ENCODE measurements at places on chromosomes 2 and 18.

GRCh38 chr2:239108459-239108858, 260.6 kb downstream of the TWIST2 start:
- no peak for DNase-seq

DNA sequence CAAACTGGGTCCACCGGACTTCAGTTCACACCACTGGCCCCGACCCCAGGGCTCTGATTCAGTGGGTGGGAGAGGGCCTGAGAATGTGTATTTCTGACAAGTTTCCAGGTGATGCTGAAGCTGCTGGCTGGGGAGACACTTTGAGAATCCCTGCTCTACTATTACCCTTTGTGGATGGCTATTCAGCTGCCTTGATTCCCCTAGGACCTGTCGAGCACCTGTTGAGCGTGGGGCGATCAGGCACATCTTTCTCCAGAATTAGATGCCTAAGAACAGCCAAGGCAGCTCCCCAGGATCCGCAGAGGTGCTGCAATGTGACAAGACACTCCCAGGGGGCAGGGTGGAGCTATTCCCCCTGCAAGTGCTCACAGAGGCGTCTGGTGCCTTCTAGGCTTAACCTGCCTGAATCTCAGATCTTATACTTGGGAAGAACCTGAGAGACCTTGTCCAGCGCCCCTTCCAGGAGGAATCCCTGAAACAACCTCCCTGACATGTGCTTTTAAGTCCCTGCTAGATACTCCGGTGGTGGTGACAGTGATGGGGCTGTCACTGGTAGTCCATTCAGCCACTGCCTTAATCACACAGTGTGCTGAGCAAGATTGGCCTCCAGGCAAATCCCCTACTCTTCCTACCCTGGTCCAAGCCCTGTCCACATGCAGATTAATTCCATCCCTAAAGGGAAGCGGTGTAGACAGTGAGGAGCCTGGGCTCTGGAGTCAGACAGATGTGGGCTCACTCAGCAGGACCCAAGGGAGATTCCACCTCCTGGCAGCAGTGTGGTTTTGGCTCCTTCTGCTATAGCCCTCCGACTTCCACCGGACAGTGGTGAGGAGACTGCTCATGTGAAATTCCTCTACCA, 43.4 kb upstream of the OTOF start:
- DNase-seq = no peak

DNA sequence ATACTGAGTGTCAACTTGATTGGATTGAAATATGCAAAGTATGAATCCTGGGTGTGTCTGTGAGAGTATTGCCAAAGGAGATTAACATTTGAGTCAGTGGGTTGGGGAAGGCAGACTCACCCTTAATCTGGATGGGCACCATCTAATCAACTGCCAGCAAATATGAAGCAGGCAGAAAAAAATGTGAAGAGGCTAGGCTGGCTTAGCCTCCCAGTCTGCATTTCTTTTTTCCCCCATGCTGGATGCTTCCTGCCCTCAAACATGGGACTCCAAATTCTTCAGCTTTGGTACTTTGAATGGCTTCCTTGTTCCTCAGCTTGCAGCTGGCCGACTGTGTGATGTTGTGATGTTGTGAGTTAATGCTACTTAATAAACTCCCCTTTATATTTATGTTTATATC, 577.4 kb downstream of the CPS1 start:
- DNase-seq = no peak

DNA sequence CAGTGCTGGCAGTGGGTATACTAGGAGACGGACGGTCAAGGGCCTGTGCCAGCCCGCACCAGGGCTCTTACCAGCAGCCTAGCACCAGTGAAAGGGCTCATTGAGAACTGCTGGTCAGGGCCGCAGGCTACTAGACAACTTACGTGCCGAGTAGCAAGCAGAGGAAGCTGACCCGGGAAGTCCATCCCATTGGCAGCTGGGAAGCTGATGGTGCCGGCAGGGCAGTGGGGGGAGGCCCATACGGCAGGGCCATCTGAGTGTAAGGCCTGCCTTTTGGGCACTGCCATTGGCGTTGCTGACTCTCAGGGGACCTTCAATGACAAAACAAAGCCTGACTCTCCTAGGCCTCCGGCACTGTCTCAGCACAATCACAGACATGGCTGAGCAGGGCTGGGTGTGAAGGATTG, 20.6 kb downstream of the EFR3B start:
- no peak for DNase-seq

DNA sequence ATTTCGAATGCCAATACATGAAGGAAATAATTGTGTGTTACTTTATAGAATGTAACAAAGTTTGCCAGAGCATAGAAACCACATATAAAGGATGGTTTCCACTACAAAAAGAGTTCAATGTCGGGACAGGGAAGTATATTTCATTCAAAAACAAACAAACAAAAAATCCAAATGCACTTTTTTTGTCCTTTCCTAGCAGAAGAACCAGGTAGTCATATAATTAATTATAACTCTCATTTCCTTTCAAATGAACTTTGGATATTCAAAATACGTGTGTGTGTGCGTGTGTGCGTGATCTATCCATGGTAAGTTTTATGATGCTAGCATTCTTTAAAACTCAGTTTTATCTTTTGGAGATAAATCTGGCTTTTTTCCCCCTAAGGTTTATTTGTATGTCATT, 8.3 kb downstream of the FN1 start:
- DNase-seq = no peak

DNA sequence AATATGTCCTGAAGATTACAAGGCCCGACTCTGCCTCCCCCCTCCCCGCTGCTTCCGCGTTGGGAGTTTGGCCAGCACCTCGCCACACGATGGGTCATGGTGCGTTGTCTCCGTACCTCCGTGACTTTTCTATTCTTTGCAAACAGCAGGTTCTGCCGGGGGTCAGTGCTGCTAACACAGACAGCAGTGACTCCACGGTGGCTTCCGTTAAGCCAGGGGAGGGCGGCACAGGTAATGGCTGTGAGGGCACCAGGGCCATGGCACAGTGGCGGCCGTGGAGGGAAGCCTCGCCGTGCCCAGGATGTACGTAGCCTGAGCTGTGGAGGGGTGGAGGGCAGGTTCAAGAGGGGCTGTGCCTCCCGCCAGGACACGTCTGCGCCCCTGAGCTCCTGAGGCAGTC, 115.5 kb downstream of the NFATC1 start:
- DNase-seq = no peak

GRCh38 chr18:48580782-48581181, 42.0 kb downstream of the CTIF start:
- DNase-seq = no peak

DNA sequence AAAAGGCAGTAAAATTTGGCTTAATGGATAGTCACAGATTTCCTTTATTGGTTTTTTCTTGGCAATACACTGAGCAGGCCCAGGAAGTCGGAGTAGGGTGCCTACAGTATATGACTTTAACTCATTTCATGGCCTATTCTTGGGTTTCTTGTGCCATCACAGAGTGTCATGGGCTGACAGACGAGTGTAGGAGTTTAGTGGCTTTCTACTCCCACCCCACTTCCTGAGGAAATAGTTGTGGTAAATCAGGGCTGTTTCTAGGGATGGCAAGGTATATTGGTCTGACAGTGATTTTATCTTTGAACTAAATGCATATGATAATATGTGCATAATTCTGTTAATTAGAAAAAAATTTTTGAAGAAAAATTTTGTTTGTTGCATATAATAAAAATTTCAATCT, 100.1 kb downstream of the PLCL1 start:
- DNase-seq = no peak

GRCh38 chr2:168137510-168138180, 109.8 kb downstream of the STK39 start:
- no peak for DNase-seq

DNA sequence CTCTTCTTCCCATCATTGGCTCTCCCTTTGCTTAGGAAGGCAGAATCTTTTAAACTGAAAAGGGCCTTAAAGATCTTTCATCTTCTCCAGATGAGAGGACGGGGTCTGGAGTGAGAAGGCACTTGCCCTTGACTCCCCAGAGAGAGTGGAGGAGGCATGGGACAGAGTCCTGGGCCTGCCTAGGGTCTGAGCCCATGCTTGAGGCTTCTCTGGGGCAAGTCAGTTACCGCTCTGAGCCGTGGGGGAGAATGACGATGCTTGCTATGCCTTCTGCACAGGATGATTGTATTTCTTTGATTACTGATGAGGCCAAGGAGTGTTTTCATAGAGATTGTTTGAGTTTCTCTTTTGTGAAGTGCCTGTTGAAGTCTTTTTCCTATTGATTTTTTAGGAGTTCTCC, 921 bp downstream of the PLB1 start:
- DNase-seq = no peak

DNA sequence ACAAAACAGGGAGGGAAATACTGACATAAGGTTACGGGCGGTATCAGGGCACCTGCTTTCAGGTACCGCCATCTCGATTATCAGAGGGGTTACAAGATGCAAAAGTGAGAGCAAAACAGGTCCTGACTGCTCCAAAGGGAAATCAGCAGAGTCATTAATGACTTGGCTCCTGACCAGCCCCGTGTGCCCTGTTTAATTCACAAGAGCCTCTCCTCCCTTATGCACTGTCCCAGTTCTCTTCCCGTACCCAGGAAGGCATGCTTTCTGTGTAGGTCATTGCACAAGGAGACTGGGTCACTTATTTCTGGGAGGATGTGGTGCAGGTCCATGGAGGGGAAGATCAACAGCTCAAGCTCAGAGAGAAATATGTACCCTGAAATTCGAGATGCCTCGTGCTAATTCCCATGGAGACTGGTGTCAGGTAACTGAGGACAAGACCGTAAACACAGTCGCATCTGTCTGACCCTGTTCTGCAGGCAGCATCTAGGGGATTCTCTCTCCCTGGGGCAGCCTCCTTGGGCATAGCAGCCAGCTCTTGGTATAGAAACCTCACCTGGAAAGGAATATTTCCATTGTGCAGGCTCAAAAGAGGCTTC, 79.9 kb downstream of the HNRNPLL start:
- no peak for DNase-seq
